NCI-H2171 (cell line): ENCODE measurements at places on chromosomes 5 and 9.

DNA sequence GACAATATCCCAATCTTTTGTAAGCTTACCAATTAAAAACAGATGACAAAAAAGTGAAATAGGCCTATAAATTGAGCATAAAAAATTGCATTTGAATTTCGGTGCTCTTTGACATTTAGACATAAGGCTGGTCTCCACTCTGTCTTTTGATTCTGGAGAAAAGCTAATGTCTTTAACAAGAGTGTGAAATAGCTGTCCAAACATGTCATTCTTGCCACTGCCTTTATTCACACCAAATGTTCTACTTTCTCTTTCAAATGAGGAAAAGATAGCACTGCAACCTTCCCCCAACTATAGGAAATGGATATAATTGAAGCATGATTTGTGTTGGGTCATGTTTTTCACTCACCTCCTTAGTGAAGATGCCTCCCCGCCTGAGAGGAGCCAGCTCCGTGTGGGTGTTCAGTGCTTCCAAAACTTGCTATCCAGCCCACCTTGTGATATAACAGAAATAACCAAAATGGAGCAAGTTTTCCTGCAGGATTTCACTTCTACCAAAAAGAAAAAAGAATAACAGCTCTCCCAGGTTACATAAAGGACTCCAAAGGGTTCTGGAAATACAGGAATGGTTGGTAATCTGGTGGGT lies 55.2 kb upstream of the STK32A start:
- DNase-seq, result no peak

DNA sequence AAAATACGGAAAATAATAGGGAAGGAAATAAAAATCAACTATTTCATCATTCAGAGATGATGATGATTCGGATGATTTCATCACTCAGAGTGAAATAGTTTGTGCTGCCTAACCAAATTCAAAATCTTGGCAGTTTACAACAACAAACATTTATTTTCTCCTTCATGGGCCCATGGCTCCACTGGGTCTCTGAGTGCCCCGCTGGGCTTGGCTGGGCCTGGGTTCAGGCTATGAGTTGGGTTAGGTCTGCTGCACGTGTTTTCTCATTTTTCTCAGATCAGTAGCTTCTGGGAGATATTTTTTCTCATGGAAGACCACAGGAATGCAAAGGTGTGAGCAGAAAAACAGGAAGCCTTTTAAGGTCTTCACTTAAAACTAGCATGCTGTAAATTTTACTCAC lies 24.0 kb upstream of the F2RL1 start:
- no peak for DNase-seq

DNA sequence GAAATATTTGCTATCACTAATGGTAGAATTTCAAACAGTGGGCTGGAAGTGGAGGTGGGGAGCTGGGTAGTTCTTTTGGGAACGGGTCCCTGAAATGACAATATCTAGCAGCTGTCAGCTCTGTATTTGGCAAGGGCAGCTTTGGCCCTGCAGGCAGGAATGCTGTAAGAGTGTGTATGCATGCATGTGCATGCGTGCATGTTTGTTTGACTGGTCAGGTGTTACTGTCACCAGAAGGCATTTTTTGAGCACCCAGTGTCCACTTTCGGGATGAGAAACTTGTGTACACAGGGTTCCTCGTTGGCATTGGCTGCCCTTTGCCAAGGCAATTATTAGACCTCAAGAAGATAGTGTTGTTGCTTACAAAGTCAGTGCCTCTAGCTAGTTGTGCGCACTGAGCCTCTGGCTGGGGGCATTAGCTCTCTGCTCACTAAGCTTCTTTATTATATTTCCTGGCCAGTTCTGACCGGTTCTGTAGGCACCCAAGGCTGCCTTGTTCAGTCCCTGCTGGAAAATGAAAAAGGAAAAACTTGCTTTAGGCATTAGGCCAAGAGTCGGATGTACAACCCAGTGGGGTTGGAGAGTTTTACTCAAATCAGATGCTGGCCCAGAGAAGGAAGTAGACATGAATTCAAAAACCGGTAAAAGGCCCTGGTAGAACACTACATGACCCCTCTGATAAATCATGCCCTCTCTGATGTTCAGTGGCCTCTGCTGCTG lies 2.0 kb downstream of the CYFIP2 start:
- no peak for DNase-seq

- no peak for DNase-seq
Measured at GRCh38 chr9:136381311-136381710, 7.8 kb upstream of the CARD9 start.

DNA sequence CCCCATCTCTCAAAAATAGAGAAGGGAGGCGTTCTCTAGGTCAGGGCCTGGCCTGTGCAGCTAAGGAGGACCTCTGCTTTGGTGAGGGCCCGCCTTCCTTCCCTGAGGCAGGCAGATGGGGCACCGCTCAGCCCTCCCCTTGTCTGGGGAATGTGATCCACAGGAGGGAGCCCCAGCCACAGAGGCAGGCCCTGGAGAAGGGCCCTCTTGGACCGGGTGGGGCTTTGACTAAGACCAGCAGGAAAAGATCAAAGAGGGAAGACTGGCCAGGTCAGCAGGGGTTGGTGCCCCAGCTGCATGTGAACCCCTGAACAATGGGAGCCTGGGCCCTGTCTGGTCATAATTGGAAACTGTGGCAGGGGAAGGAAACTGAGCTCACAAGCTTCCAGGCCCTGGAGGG lies 21.9 kb downstream of the PTPA start:
- DNase-seq, result no peak

GRCh38 chr5:68253624-68254585 lies 38.3 kb downstream of the PIK3R1 start:
- DNase-seq, result no peak

GRCh38 chr9:112484607-112485006 lies 2.0 kb upstream of the KIAA1958 start:
- DNase-seq, result no peak

DNA sequence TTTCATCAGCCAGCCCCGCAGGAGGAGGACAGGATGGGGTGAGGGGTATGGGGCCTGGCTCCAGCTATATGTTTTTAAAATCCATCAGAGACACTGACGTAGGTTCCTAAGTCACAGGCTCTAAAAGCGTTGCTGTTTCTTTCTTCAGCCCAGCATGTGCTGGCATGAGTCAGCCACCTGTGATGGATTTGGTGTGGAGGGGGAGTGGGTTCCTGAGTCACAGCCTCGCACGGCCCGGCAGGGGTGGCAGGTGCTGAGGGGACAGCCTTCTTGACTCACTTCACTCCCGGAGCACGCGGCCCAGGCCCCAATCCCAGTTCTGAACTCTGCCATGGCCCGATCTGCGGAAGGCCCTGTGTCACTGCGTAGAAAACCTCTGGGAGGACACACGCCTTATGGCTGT lies 38.8 kb upstream of the RPL26L1 start:
- DNase-seq, result no peak

DNA sequence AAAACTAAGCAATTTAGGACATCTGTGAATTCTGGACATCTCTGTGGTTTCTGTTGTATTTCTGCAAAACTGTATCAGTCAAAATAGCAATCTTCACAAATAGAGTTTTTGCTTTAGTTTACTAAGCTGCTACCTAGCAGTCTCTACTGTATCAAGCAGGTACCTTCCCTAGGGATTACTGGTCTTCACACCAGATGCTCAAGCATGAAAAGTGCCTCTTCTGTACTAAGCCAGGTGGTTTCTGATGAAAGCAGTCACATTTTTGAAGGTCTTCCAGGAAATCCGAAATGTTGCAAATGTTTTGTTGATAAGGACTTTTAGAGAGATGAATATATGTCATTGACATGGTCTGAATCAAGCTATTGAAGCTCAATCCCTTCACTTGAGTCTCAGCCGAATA lies 540.0 kb downstream of the KCTD16 start:
- DNase-seq, result no peak
